ENCODE measurements at places on chromosomes 16 and 17.

DNA sequence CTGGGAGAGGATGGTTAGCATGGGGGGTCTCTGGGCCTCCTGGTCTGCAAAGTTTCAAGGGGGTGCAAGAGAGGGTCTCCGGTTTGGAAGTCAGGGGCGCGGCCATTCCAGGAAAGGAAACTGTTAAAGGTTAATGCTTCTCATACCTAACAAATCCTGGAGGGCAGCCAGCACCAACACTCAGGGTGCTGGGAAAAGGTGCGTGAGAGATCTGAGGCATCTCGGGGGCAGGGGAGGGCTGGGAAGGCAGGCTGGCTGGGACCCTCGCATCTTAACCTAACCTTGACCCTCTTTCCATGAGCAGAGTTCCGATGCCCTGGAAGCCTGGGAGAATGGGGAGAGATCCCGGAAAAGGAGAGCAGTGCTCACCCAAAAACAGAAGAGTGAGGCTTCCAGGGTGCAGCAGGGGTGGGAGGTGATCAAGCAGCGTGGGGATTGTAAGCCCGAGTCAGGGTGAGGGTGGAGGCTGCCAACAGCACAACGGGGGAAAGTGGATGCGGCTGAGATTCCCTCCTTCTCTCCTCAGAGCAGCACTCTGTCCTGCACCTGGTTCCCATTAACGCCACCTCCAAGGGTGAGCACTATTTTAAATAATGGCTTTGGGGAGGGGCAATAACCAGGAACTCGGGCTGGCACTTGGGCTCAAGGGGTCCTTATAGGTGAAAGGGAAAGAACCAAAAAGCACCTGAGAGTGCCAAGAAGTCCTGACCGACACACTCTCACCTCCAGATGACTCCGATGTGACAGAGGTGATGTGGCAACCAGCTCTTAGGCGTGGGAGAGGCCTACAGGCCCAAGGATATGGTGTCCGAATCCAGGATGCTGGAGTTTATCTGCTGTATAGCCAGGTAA is 996 bp downstream of the TNFSF13 start:
- no peak for DNase-seq

DNA sequence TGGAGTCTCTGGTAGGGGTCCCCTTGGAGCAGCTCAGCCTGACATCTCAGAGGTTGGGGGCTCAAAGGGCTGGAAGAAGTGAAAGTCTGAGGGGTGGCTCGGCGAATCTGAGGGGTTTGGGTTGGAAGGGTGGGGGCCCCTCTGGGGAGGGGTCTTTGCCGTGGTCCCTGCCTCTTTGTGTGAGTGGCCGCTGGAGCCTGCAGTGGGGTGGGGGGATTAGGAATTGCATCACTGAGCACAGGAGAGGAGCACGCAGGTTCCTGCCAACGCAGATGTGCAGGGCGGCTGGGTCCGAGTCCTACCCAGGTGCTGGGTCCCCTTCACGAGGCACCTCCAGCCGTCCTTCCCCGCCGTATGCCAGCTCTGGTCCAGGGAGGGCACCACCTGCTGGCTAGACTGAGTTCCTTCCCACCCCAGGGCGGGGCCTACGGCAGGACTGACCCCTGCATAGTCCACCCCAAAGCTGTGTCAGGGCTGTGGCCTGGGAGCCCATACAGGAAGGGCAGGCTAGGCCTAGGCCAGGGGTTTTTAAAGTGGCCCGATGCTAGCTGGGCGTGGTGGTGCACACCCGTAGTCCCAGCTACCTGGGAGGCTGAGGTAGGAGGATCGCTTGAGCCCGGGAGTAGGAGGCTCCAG is 9.9 kb downstream of the FMNL1 start:
- DNase-seq, result no peak

DNA sequence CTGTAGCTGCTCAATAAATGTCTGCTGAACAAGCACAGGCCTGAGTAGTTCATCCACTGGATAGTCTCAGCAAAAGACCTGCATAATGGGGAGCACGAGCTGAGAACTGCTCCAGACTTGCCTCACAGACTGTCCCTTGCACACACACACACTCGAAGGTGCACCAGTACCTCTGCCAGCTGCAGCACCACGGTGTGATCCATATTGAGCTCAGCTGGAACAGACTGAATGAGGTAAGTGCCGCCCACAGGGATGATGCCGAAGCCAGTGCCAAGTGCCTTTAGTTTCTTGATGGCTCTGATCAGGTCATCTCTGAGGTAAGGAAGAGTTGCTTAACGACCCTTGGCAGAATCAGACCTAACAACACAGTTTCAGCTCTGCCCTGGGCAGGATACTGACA is 11.6 kb downstream of the SNF8 start:
- no peak for DNase-seq

DNA sequence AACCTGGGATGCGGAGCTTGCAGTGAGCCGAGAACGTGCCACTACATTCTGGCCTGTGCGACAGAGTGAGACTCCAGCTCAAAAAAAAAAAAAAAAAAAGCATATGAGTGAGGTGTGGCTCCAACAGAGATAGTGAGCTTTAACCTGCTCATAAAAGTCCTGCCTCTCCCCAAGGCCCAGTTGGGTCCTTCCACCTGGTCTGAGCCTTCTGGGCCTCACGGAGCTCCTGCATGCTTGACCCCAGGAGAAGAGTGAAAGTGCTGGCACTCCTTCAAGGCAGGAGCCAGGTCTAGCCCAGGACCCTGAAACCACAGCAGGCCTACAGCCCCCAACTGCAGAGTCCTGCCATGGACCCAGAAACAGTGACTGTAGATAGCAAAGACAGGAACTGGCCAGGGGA is 17.7 kb downstream of the HSD11B2 start:
- DNase-seq, result no peak

DNA sequence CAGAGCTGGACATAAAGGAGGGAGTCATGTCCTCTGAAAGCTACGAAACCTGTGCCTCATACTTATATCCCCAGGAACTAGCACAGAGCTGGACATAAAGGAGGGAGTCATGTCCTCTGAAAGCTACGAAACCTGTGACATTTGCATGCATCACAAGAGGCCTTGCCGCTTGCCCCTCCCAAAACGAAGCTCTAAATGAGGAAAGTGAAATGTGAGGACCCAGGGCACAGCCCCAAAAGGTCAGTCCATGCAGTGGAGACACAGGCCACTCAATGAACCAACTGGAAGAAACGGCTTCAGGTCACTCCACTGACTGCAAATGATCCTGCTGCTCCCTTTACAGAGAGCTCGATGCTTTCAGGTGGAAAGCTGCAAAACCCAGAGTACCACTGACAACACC is 38.3 kb downstream of the COG7 start:
- DNase-seq, result no peak

GRCh38 chr17:45302649-45303173 is 14.1 kb downstream of the MAP3K14 start:
- DNase-seq, result no peak
